ENCODE measurements at places on chromosomes 13 and 19.

GRCh38 chr13:57056601-57057180, 84.0 kb upstream of the PRR20A start:
- no peak for DNase-seq

GRCh38 chr19:55283548-55284377, at the start of gene BRSK1:
TSS of gene BRSK1 (plus strand) at chr19:55283997. CDS start at chr19:55284443, 446 bp downstream.
- DNase-seq: no peak

DNA sequence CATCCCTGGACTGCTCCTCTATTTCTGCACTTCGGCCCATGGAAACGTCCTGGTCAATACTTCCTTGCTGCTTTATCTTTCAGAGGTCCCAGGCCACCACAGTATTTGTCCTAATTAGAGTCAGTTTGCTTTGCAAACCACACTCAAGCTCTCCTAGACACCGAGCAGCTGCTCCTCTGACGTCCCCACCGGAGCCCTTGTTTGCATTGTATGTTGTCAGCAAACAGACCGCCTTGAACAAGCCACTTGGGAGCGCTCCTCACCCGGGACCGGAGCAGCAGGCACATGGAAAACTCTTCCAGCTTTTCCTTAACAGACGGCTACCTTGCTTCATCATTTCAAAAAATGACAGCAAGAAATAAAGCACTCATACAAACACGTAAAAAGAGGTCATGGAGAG, 51.5 kb upstream of the GTF3A start:
- no peak for DNase-seq

DNA sequence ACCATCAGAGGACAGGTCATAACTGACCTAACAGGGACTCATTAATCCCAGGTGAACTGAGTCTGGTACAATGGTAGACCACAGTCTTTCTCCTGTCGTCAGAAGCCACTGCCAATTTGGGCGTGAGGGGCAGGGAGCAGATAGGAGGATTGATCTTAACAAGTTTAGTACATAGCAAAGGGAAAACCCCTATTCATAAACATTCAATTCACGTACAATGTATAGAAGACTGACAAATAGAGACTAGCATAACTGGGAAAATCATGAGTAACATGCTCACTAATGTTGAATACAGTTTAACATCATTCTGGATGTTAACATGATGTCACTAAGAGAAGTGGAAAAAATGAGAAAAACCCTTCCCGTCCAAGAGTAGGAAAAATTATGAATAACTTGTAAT, 54.1 kb downstream of the SLC7A1 start:
- DNase-seq: no peak

GRCh38 chr13:40207001-40207478, 459.4 kb downstream of the FOXO1 start:
- DNase-seq: no peak
